ENCODE measurements at places on chromosomes 11 and 22. TPM values are rescaled to one million over a fixed set of nuclear protein-coding genes. Genes with fewer than 3 reads are reported as not detected.

DNA sequence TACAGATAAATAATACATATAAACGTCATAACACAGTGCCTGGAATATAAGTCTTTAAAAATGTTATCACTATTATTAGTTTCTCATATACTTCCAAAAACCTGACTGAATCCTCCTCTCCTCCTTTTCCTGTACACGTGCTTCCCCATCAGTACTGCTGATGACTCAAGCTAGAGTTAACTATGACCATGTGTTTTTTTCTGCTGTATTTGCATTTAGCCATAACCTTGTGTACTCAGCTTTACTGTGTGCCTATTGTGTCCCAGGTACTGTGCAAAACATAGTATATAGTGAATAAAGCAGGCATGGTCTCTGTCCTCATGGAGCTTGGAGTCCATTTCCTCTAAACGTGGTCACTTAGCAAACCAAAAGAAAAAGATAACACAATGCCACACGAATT, 56.5 kb upstream of the ARHGAP32 start:
- H3K36me3 ChIP-seq: no peaks in the 10 kb centered on the region
- H3K4me3 ChIP-seq: no peak overlapping the region
- H3K27ac ChIP-seq: no peak overlapping the region
- no peaks in the 10 kb centered on the region for H3K27me3 ChIP-seq
- no peaks in the 10 kb centered on the region for H3K4me1 ChIP-seq

DNA sequence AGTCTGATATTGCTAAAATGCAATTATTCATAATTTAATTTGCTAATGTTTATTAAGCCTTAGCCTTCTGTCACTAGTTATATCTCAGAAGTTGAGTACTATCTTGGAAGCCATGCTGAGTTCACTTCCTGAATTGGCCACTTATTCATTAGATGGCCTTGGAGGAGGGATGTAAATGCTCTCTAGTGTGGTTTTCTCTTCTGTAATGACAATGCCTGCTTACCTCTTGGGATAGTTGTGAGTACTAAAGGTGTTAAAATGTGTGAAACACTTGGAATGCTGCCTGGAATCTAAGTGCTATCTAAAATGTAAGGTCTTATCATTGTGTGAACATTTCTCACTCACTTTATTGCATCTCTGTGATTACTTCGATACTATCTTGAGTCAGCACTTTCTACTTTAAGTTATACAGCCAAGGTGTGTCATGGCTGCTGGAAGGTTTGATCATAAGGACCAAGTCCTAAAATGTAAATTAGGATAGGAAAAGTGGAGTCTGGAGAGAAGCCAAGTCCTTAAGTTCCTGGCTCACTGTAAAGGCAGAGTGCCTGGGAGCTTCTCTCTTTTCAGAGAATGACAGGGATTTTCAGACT, 12.4 kb downstream of the GLYATL2 start:
- no peak overlapping the region for H3K4me3 ChIP-seq
- no peak overlapping the region for H3K27ac ChIP-seq
- H3K27me3 ChIP-seq: no peaks in the 10 kb centered on the region
- DNase-seq: peak; percentile 63
- no peaks in the 10 kb centered on the region for H3K36me3 ChIP-seq

DNA sequence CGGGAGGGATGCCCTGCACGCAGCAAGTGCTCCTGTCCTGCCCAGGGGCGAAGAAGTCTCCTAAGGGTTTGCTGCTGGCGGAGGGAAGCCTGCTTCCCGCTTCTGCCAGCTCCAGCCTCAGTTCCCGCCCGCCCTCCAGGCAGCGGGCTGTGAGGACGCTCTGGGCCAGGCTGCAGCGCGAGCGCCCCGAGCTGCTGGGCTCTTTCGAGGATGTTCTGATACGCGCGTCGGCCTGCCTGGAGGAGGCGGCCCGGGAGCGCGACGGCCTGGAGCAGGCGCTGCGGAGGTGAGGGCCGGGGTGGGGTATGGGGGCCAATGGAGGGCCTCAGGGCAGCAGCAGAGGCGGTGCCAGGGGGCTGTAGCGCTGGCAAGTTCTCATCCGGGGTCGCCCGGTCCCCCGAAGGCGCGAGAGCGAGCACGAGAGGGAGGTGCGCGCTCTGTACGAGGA, 2.2 kb downstream of the CRACR2B start:
- peak overlapping the region; percentile 2 for H3K27ac ChIP-seq
- no peaks in the 10 kb centered on the region for H3K36me3 ChIP-seq
- DNase-seq: no peak
- H3K27me3 ChIP-seq: no peaks in the 10 kb centered on the region
- peaks cover 77% of the 10 kb centered on the region for H3K4me1 ChIP-seq

HYLS1 gene
- 7.4 TPM for polyA plus RNA-seq

Measured in small intestine (tissue), 16 donors.